ENCODE measurements at places on chromosomes 7 and 10.

DNA sequence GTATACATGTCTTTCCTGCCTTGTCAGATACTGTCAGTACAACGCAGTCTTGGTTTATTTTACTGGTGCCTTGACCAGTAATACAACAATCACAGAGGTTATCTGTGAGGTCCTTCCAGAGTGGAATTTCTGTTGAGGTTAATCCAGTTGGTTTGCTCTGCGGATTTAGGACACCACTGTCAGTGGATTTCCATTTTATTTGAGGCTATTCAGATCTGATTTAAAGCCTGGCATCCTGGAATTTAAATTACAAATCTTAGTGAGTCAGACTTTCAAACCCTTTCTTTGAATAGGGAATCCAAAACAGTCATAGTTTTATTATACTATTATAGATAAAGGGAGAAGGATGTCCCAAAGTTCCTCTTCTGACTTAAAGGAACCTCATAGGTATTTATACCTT, 40.5 kb downstream of the ANLN start:
- no peak for DNase-seq

GRCh38 chr7:63925262-63925625, 73.4 kb upstream of the ZNF722 start:
- DNase-seq: no peak

GRCh38 chr7:54955296-54955695, 63.5 kb upstream of the EGFR start:
- DNase-seq: no peak

DNA sequence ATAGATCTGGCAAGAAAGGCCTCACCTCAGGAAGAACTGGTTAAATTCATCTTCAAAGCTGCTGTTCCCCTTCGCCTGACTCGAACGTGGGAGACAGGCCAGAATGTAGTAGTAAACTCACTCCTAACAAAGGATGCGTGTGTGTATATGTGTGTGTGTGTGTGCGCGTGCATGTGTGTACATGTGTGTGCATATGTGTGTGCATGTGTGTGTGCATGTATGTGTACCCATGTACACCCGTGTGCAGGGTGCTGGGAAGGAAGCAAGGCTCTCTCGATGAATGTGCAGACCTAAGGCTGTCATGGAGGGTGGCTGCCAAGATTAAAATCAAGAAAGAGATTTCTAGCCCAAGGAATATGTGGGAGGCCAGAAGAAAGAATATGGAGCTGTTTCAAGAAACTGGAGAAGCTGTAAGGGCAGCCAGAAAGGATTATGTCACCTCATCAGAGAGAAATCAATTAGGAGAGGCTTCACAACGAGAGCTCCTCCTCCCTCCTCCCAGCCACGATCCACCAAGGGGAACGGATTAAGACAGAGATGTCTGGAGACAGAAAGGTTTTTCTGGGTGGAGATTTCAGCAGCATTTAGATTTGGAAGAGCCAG, 34.0 kb upstream of the LBX1 start:
- DNase-seq: no peak

GRCh38 chr10:132910901-132911785, 31.2 kb downstream of the CFAP46 start:
- DNase-seq: no peak

GRCh38 chr7:33996899-33997298, 91.6 kb downstream of the BMPER start:
- DNase-seq: no peak

- no peak for DNase-seq
Observed at GRCh38 chr10:70993051-70993450, 104.7 kb upstream of the PCBD1 start.

DNA sequence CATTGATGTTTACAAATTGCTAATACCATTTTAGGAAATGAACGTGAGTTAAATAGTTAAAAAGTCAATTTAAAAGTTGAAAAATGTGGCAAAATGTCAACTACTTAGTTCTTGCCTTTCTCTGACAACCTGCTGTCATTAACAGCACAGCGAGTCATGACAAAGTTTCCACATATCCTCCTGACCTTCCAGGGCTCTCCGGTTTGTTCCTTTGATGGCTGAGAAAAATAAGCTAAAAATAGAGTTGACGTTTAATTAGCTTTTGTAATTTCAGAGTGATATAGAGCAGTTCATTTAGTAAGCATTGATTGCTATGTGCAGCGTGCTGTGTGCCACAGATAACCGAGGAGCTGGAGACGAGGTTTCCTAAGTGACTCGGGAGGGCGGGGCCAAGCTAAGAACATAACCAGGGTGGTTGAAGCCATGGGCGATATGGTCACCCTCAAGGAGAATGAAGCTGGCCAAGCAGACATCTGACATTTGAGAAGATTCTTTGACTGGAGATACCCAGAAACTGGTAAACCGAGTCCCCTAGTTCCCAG, 47.9 kb downstream of the OGDH start:
- no peak for DNase-seq

DNA sequence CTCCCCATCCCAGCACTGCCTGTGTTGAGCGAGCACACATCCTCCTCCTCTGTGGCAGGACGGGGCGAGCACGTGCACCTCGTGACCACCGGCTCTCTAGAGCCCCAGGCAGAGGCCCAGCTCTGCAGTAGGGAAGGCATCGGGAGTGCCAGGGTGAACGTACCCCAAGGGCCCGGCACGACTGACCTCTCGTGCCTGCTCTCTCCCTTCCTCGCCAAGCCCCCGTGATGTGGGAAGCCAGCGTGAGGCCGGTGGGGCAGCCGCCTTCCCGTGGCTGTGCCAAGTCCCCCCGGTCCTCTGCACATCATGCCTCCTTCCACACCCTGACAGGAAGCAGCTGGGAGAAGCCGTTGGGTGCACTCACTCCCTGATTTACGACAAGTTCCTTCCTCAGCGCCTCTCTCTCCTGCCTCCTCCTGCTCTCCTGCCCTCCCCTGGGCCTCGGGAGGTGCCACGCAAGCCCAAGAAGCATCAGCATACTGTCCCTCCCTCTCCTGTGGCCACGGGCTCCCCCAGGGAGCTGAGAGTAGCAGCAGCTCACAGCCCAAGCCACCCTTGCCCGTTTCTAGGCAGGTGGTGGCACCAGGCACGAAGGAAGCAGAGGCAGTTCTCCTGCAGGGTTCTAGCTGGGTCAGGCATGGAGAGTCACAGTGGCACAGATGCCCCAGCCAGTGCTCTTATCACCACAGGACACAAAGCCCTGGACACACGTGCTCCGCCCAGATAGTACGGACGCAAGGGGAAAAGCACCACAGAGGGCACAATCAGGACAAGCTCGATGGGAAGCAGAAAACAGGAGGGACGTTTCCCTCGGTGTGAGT, 47.0 kb downstream of the AMZ1 start:
- peak; percentile 66 for DNase-seq

DNA sequence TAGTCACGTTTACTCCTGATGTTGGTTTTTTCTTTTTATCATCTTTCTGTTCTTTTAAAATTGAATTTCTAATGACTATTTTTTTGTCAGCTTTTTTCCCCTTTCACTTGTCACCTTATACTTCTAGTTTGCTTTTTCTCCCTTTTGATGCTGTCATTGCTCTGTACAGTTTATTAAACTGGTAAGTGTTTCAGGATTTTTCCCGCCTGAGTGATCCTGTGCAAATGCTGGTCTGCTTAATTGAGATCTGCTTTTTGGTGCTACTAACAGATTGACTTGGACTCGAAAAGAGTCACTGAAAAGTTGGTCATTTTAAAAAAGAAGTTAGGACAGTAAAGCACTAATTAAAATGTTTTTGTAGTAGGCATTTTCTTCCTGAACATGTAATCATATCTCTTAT, 95.2 kb downstream of the PHTF2 start:
- no peak for DNase-seq

GRCh38 chr10:113420733-113421675, 131.8 kb upstream of the HABP2 start:
- DNase-seq: no peak

- no peak for DNase-seq
Observed at GRCh38 chr7:108347616-108348015, 108.6 kb downstream of the NRCAM start.

DNA sequence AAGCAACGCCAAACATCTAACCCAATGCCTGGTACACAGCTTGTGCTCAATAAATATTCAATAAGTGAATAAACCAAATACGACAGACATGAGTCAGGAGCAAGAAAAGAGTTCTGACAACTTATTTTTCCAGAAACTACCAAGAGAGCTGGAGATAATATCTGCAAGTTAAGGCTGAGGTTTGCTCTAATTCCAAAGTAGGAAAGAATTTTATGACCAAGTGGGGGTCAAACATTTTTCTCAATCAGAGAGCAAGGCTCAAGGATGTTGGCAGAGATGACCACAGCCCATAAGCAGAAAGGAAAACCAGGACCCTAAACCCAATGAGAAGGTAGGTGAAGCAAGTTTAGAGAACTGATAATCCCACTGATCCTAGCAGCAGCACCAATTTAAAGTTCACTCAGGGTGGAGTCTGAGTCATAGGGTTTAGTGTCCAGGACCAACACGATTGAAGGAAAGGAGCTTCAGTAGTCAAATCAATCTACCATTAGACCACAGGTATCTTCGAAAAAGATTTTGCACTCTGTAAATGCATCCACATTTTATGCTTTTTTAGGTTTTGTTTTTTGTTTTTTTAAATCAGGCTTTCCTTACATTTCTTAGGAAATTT, 49.3 kb upstream of the KCNIP2 start:
- no peak for DNase-seq

GRCh38 chr10:65123120-65123519, 1601.9 kb downstream of the REEP3 start:
- DNase-seq: no peak

DNA sequence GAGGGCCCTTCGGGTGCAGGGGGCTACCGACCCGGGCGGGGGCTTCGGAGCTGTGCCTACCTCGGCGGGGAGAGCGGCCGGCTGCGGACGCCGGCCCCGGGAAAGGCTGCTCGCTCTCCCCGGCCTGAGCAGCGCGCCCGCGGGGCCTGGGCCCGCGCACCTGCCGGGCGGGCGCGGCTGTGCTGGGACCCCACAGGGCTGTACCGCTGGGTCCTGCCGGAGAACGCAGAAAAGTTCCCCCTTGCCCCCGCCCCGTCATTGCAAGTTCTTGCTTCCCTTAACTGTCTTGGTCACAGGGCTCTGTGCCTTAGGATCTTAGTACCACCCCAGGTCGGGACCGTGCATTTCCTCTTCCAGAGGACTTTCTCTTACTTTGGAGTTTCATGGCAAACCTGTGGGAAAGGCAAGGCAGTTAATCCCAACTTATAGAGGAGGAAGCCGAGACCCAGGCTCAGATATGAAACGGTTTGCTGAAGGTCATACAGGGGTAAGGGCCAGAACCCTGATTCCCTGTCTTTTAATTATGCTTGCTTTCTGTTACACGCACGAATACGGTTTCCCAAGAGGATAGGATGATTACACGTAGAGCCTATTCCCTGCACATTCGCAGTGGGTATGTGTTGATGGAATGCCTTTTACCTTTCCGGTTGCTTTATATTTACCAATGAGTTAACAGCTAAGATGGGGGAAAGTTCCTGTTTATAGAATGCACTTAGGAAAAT, 652 bp downstream of the PCGF5 start:
- DNase-seq: peak; percentile 11
